ENCODE measurements at places on chromosomes 13 and 19. TPM values are rescaled to one million over a fixed set of nuclear protein-coding genes. Genes with fewer than 3 reads are reported as not detected.

DNA sequence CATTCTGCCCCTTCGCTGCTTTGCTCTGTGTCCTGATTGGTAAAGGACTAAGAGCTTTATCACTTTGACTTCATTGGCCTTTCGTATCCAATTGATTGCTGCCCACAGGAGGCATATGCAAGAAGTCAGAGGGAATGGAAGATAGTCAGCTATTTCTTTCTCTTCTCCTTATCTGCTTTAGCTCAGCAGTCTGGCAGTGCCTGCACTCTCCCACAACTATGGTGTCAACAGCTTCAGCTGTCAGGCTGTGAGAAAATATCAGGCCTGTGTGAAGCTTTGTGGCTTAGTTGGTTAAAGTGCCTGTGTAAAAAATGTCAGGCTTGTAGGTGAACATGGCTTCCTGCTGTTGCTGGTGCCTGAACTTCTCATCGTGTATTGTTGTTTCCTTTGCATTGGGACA is 243.0 kb downstream of the PCDH17 start:
- no peak for DNase-seq

- no peak for DNase-seq
These were observed 964 bp downstream of the PAK4 start for GRCh38 chr19:39126312-39127187.

DNA sequence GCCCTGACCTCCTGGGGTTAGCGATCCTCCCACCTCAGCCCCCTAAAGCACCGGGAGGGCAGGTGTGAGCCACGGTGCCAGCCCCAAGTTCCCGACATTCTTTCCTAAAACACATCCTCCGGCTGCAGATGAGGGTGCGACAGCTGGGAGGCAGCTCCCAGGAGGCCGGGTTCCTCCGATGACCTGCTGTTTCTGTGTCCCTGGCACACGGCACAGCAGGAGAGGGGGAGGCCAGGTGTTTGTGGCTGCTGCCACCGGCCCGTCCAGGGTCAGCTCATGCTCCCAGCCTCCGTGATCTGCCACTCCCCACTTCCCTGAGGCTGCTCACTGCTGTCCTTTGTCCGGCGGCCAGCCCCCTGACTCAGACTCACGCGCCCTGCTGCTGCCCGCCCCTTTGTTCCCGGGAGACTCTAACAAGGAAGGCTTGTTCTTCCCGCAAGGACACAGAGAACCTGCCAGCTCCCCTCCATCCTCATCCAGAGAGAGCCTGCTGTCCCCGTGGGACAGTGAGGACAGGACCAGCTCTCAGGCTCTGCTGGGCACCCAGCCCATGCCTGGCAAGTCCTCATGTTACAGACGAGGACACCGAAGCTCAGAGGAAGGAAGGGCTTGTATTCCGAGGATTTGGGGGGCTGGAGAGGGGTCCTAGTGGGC is 10.6 kb upstream of the MADCAM1 start:
- no peak for DNase-seq

GRCh38 chr13:42272804-42273175 is 838 bp downstream of the AKAP11 start:
- DNase-seq = no peak

- DNase-seq = no peak
These were observed 171.4 kb downstream of the FOXO1 start for GRCh38 chr13:40494946-40495620.

GRCh38 chr19:45376045-45376724 is 5.8 kb upstream of the ERCC2 start:
- DNase-seq = peak; percentile 66

Gene DHDH
- not detected for total RNA-seq

DNA sequence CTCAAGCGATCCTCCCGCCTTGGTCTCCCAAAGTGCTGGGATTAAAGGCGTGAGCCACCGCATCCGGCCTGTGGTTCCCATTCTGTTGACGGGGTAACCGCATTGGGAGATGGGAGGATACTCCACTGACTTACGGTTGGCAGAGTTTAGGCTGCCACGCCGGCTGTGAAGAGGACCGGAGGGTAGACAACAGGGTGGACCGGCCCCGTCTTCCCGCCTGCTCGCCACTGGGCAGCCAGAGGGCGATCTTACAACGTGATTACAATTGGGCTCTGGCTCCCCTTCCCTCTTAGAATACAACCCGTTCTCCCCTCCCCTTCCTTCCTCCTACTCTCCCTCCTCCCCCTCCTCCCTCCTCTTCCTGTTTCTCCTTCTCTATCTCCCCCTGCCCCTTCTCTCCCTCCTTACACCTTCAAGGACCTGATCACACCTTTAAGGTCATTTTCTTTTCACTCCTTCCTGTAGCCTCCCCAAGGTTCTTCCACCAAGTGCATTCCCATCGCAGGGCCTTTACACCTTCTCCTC is 957 bp upstream of the CCDC194 start:
- DNase-seq = peak; percentile 70

GRCh38 chr13:73287831-73288230 is 229.0 kb downstream of the KLF5 start:
- no peak for DNase-seq

DNA sequence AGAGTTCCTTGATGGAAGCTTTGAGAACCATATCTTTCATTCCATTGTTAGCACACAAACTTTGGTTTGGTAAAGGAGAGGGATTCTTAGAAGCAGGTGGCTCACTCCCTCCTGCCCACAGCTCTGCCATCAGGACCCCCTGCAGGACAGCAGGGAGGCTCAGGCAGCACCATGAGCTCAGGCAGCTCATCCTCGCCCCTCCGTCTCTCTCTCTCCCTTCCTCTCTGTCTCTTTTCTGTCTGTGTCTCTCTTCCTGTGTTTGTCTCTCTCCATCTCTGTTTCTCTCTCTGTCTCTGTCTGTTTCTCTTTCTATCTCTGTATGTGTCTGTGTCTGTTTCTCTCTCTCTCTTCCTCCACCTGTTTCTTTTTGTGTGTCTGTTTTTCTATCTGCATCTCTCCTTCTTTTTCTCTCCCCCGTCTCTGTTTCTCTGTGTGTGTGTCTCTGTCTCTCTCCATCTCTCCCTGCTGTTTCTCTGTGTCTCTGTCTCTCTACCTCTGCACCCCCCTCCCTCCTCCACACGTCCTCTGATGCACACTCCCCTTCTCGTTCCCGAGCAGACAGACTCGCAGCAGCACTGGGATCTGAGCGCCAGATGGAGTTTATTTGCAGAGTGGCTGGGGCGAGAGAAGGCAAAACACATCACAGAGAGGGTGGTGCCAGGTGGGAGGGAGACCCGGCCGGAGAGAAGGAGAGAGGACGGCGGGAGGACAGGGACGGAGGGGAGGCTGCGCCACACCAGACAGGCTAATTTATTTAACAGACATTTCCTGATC is 8.7 kb downstream of the SBK2 start:
- DNase-seq = no peak

DNA sequence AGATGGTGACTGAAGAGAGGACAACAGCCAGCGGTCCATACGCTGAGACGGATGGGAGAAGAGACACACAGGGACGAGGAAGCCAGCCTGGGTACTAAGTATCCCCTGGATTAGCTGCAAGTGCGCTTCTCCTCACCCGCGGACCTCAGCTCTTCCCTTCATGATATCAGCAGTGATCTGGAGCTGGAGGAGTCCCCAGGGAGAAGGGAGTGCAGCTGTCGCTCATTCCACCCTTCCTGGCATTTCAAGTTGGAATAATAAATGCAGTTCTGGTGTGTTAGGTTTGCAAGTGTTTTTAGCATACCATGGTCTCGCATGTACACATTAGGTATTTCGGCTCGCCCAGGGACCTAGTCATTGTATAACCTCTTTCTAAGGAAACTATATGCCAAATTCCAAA is 88.5 kb upstream of the C1QTNF9B start:
- no peak for DNase-seq

- DNase-seq = no peak
These were observed 91.8 kb downstream of the LRCH1 start for GRCh38 chr13:46644816-46645215.

DNA sequence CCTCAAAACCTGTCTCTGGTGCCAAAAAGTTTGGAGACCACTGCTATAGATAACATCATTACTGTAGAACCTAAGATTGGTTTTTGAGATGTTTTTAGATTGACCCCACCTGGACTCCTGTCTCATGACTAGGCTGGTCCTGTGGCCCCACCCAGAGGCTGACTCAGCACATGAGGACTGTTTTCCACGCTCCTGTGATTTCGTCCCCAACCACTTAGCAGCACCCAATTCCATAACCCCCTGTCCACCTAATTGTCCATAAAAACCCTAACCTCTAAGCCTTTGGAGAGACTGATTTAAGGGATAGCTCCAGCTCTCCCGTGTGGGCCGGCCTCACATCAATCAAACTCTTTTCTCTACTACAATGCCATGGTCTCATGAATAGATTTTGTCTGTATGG is 25.6 kb upstream of the GAS6 start:
- no peak for DNase-seq

GRCh38 chr19:18803550-18804138 is 12.5 kb upstream of the COMP start:
- DNase-seq = no peak

- no peak for DNase-seq
These were observed 3.7 kb upstream of the ZNF444 start for GRCh38 chr19:56137405-56137804.

Gene CRB3
- total RNA-seq = not detected

Gene CGB7
- not detected for total RNA-seq

Gene RFPL4A
- total RNA-seq = not detected

Gene RXFP2
- total RNA-seq = 8.2 TPM
